B cell (primary cell): ENCODE measurements at places on chromosomes 7 and 10.
A peak's percentile ranks its signal among the peaks of the same experiment; 100 is the strongest.

DNA sequence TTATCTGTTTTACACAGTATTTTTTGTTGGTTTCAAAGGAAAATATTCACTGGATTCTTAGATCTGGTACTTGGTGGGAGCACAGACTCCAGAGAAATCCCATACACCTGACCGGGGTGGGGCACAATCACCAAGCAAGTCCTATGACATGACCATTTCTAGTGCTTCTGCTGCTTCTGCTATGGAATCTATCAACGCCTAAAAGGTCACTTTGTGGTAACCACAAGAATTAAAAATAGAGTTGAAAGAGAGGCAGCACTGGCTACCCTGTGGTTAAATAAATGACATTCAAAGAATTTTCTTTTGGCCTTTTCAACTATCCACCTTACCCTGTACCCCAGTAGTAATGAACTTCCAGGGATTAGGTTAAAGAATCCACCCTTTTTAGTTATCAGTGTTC, 329.9 kb upstream of the VWC2 start:
- DNase-seq: no peak

DNA sequence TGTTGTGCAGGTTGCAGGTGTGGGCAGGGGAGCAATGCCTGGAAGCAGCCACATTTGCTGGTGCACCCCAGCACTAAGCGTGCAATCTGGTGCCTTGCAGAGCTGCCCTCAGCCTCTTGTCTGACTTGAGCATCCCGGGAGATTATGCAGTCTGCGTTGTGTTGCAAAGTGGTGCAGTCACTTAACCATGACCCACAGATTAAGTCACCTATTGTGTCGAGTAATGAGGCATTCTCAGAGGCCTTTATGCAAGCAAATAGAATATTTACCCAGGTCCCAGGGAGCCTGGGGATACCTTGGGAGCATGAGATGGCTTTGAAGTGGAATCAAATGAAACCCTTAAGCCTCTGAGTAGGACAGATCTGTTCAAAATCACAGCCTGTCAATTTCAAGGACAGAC, 529.0 kb downstream of the TYW1 start:
- no peak for DNase-seq

- no peak for DNase-seq
Observed at GRCh38 chr10:73386583-73386982, 27.3 kb downstream of the ANXA7 start.

- no peak for DNase-seq
Observed at GRCh38 chr10:91771907-91772306, 26.3 kb upstream of the TNKS2 start.

DNA sequence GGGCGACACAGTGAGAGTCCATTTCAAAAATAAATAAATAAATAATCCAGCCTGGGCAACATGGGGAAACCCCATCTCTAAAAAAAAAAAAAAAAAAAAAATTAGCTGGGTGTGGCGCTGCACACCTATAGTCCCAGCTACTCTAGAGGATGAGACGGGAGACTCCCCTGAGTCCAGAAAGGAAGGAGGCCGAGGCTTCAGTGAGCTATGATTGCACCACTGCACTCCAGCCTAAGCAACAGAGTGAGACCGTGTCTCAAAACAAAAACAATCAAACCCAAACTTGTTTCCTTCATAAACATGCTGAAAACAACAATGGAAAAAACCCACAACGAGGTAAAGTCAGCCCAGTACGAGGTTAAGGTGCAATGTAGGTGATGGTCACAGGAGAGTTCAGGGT, 1.2 kb downstream of the COX19 start:
- DNase-seq: no peak

GRCh38 chr7:100705753-100706671, at the start of gene POP7:
TSS of gene POP7 (plus strand) at chr7:100706121. CDS start at chr7:100706831, 710 bp downstream.
- DNase-seq: peak; percentile 98

DNA sequence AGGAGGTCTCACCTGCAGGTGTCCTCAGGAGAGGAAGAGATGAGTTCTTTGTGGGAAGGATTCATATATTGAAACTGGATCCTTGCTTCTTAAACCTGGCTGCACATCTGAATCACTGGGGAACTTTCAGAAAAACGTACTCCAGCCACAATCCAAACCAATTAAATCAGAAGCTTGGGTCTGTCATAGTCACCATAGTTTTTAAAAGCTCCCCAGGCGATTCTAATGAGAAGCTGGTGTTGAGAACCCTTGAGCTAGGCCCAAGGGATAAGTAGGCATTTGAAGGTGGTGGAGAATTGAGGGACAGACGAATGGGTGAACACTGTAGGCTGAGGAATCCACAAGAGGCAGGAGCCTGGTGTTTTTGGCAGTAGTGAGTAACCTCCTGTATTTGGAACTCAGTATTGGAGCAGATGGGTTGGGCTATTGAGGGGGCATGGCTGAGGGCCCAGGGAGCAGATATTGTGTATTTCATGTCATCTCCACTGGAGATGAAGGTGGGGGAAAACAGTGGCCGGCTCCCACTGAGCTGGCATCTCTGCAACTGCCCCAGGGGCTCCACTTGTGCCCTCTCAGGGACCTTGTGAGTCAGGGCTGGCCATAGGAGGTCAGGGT, 14.5 kb downstream of the ADCYAP1R1 start:
- no peak for DNase-seq
